ENCODE measurements at places on chromosomes 7 and 10.

- DNase-seq = no peak
Observed at GRCh38 chr7:130490311-130490791, 1.5 kb upstream of the MEST start.

- no peak for DNase-seq
Observed at GRCh38 chr7:16637379-16637778, 8.2 kb downstream of the ANKMY2 start.

DNA sequence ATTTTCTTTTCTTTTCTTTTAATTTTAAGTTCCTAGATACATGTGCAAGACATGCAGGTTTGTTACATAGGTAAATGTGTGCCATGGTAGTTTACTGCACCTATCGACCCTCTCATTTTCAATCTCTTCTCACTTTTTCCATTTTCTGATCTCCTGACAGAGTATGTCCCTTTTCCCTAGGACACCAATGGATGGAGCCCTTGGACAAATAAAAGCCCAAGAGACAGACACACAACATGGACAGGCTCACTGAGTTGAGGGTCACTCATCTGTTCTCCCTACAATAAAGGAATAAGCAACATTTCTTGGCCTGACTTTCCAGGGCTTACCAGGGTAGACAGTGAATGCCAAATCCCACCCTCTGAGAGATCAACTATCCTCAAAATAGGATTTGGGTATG lies 15.2 kb upstream of the UBE2D1 start:
- DNase-seq = no peak

DNA sequence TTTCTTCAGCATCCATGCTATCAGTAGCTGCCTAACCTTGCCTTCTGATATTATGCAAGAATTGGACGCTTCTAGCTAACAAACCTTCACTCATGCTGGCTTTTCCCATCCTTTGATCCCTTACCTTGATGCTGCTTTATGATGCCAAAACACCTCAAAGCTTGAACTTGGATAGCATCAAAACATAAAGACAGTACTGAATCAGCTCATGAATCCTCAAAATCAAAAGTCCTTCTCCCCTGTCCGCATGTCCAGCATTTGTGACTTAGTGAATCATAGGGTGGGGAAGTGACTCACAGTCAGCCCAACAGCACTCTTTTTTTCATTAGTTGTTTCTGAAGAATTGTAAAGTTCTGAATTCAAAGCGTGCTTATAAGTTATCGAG lies 89.5 kb upstream of the PIK3CG start:
- no peak for DNase-seq

DNA sequence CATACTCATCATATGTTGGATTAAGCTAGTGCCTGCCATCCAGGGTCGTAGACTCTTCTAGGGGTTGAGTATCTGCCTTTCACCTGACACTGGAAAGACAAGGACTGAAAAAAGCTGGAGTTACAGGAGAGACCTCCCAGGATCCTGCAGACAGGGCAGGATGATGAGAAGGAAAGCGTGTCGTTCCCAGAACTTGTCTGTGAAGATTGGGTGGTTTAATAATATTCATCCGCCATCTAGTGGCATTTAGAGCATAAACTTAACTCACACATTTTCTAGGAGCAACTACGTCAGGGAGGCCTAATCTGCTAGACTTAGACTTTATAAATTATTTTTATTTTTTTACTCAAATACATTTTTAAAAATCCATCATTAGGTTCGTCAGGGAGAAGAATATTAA lies 59.6 kb downstream of the ADRB1 start:
- DNase-seq = no peak

DNA sequence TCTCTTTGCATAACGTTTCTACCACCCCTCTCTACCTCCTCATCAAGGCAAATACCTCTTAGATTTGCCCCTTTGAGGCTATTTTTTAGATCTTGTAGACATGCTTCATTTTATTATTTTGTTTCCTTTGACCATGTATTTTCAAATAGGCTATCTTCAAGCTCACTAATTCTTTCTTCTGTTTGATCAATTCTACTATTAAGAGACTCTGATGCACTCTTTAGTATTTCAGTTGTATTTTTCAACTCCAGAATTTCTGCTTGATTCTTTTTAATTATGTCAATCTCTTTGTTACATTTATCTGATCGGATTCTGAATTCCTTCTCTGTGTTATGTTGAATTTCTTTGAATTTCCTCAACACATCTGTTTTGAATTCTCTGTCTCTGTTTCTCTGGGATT lies 82.8 kb downstream of the BBS9 start:
- no peak for DNase-seq

- no peak for DNase-seq
Observed at GRCh38 chr10:47245731-47246350, 54.2 kb upstream of the GDF10 start.

GRCh38 chr10:48623607-48624132 lies 18.8 kb upstream of the ARHGAP22 start:
- DNase-seq = no peak

DNA sequence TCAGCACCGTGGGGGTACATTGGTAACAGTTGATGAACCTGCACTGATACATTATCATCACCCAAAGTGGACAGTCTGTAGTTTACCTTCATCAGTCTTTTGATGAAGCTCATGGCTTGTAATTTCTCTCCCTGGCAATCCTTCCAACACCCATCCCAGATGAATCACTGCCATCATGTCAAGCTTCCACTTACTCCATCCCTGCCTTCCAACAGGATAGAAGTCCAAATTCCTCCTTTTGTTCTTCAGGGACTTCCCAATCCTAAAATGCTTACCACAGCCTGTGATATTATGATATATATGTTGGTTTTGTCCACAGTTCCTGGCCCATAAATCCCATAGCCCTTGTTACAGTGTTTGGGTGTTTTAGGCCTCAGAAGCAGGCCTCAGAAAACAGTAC lies 16.1 kb downstream of the SNX10 start:
- no peak for DNase-seq

DNA sequence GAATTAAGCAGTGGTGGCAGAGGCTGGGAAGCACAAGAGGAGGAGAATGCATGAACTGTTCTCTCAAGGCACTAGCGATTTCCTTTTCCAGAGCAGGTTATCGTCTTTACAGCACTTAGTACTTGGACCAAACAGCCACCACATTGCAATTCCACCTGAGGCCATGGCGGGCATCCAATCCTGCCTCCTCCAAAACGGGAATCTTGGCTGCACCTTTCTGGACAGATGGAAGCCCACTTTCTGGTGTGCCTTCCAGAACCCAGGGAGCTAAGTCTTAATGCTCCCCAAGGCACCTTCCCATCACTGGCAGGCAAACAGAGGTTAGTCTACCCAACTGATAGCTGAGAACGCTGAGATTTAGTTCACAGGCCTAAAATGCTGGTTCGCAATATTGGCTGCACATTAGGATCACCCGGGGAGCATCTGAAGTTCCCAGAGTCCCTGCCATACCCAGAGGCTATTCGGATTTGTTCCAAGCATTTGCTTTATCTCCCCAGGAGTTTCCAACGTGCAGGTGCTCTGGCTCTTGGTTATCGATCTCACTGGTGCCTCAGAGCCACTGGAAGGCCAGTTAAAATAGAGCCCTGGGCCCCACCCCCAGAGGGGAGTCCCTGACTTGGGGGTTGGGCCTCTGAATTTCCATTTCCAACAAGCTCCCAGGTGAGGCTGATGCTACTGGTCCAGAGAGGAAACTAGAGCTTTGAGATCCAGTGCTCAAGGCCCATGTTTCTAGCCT lies 62.2 kb downstream of the KCNMA1 start:
- no peak for DNase-seq

DNA sequence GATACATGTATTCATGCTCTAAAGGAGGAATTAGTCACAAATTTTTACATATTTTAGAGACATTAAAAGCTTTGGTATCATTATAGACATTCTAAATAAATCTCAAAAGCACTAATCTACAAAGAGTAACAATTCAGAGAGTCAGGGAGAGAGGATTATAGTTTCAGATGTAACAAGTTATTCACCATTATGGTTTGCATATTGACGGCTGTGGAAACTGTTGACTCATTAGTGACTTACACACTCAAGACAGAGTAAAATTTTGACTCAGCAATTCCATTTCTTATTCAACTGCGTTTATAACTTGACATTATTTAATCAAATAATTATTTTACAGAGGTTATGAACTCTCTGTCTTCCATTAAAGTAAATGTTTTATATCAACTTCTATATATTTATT lies 95.4 kb upstream of the SEMA3C start:
- no peak for DNase-seq

DNA sequence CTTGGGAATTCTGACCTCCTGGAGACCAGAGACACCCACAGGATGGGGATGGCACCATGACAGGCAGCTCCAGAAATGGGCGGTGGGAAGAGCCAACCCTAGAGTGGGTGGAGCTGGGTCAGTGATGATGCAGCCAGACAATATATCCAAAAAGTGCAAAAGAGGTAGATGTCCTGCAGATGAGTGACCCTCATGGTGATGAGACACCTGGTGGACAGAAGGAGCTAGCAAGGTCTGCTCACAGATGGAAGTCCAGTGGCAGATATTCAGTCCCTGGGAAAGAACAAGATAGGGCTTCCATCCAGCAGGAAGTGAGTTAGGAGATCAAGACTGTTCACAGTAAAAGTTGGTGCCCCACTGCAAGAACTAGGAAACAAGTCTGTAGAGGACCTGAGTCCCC lies 19.2 kb upstream of the GRB10 start:
- no peak for DNase-seq

- no peak for DNase-seq
Observed at GRCh38 chr7:4718075-4718474, 36.0 kb downstream of the FOXK1 start.

DNA sequence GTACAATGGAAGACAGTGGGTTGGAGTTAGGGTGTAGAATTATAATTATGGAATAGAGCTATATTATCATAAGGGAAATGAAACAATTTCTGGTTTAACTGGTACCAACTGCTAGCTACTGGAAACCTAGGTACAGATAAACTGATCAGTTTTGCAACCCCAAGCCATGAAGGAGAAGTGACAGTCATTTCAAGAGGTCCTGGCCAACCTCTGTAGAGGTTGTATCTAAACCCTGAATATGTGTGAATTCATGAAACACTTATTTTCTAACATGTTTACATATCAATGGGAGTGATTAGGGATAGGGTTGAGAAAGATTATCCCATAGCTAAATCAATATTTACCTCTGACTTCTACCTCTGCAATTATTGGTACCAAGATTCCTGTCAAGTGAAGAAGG lies 29.9 kb upstream of the CC2D2B start:
- no peak for DNase-seq

GRCh38 chr7:29765490-29765889 lies 40.8 kb upstream of the WIPF3 start:
- no peak for DNase-seq

GRCh38 chr7:158944195-158944594 lies 87.8 kb downstream of the DYNC2I1 start:
- no peak for DNase-seq

- DNase-seq = no peak
Observed at GRCh38 chr7:19215412-19215811, 70.2 kb upstream of the FERD3L start.

- no peak for DNase-seq
Observed at GRCh38 chr7:1749864-1750466, 79.9 kb downstream of the ELFN1 start.

DNA sequence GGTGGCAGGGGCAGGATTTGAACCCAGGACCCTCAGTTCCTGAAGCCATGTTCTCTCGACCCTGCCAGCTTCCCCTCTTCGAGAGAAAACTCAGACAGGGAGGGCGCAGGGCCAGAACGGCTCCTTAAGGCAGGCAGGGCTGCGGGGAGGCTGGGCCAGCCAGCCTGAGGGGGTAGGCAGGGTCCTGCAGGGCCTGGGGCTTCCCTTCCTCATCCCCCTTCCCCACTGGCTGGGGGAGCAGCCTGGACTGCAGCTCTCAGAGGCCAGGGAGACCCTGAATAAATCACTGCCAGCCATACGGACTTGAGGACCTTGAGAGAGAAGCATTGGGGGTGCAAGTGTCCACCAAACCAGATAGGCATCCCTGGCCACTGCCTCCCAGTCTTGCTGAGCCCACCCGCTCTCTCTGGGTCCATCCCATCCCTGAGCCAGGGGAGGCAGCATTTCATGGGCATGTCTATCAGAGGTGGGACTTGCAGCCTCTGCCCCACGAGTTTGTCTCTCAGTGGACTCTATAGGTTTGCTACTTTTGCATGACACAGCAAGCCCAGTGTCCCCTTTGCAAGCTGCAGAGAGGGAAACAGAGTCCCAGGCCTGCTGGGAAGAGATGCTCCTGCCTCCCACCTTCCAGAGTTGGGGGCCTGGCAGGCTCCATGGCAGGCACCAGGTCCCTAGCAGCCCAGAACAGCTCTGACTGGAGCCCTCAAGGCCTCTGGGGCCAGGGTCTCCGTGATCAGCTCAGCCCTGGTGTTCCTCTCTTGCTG lies 70.9 kb downstream of the MYL10 start:
- no peak for DNase-seq

DNA sequence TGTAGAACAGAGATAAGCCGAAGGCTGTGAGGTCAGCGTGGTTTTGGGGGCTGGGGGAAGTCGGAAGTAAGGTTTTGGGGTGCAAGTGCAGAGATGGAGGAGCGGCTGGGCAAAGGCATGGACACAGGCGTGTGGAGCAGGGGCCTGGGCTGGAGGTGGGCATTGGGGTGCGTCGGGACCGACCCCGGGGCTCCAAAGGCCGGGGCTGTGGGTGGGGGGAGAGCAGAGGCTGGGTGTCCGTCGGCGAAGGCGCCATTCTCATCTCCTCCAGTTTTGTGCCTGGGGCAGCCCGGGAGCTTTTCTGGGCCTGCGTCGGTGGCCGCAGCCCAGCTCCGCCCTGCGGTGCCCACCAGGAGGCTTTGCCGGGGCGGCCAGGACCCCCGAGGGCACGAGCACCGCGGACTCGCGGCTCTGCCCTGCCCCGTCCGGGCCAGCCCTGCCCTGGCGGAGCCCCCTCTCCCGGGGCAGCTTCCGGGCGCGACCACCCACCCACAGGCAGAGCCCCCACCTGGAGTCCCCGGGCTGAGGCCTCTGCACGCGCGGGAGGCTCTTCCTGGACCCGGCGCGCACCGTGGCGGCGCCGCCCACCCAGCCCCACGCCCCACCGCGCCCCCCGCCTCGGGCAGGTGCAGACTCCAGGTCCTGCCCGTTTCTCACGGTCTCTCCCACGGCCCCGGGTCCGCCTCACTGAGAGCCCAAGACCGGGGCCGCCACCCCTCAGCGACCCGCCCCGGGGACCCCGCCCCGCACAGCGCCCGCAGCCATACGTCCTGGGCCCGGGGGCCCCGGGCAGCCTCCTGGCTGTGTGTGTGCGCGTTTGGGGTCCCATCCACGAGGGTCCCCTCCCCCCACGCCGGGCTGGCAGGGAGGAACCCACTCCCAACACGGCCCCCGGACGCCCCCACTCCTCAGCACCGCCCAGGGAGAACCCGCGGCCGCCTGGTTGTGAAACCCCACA lies 7.7 kb upstream of the SCART1 start:
- DNase-seq = no peak
